NCI-H510A (cell line): ENCODE measurements at places on chromosomes 3 and 15.

DNA sequence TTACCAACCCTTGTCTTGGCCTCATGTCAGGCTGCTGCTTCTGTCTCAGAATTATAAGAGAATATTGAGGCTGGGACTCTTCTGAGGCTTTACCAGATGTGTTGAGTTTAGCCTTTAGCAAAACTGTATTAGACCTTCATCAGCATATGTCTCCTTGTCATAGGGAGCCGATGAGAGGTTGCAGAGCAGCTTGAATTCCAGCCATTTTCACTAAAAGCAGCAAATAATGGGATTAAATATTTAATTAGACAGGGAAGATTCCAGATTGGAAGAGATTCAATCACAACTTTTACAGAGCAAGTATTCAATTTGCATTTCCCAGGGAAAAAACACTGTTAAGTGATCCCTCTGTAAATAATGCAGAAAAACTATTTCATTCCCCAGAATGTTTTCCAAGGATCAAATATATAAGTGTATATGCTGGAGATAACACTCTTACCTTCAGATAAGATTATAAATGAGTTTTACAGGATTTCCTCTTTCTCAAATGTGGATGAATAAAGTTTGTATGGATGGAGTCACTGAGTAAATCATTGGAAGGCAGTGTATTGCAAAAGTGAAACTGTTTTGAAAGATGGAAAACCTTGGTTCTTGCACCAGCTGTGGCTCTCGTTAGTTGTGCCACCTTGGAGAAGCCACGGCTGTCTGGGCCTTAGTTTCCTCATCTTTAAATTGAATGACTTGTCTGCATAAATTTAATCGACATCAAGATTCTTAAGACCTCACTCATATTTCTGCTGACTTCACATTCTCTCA, 466.4 kb upstream of the SGO1 start:
- no peak for DNase-seq

GRCh38 chr15:87681104-87681503, 575.4 kb downstream of the NTRK3 start:
- no peak for DNase-seq

- no peak for DNase-seq
Measured at GRCh38 chr3:54065140-54065539, 57.2 kb upstream of the CACNA2D3 start.

GRCh38 chr3:50588759-50589433, 19.6 kb downstream of the HEMK1 start:
- no peak for DNase-seq

DNA sequence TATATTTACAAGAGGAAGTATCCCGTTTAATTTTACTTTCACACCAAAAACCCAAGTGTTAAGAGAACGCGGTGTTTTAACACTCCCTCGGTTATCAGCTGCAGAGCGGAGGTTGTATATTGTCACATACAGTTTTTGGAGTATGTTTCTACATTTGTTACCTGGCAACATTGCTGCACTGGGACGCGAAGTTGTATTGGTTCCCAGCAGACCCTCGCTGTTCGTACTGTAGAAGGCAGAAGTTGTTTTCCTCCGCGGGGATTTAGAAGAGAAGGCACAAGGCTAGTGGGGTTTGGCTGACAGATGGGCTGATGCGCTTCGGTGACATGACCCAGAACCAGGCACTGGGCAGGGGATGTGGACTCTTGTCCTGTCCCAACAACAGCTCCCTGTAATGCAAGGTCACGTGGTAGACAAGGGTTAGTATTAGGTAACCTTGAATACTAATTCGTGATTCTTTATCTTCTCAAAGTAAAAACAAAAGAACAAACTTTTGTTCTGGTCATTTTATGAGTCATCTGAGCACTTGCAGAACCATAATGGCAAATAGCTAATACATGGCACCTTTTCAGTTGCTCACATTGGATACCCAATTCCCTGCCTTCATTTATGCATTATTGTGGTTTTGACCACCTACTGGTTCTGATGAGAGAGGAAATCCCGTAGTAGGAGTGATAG, 230.4 kb upstream of the BHLHE40 start:
- DNase-seq: no peak

DNA sequence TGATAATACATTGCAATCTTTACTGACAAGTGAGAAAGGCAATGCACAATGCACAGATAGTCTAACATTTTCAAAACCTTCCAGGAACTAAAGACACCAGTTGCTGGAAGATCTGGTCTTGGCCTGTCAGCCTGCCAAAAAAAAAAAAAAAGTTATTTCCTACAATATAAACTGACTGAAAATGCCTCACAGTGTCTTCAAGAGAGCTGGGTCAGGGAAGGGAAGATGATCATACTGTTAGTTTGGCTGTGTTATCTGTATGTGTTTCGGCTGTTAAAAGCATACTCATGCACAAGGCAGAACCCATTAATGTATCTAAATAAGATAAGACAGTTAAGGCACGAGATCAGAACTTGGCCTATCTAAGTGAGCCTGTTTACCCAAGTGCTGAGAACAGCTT, 673.4 kb downstream of the MECOM start:
- no peak for DNase-seq

GRCh38 chr3:181932039-181932438, 220.3 kb downstream of the SOX2 start:
- no peak for DNase-seq

GRCh38 chr3:87276484-87276883, at the start of gene POU1F1:
Gene POU1F1, minus strand, starts transcription at chr3:87276584. Its CDS starts 122 bp downstream, at chr3:87276462.
- no peak for DNase-seq

- DNase-seq: no peak
Measured at GRCh38 chr3:45979378-45979777, 16.2 kb downstream of the FYCO1 start.

- no peak for DNase-seq
Measured at GRCh38 chr3:172315401-172316091, 132.7 kb downstream of the GHSR start.

GRCh38 chr3:187989575-187990153, 164.3 kb upstream of the LPP start:
- DNase-seq: peak; percentile 89
